GM23248 (cell line): ENCODE measurements at places on chromosomes 2 and 18.

GRCh38 chr2:101828673-101829334 lies 131.3 kb downstream of the MAP4K4 start:
- DNase-seq = peak; percentile 68

- no peak for DNase-seq
These were observed 418.6 kb downstream of the CMPK2 start for GRCh38 chr2:6446938-6447608.

GRCh38 chr2:240153418-240153817 lies 13.0 kb upstream of the OTOS start:
- no peak for DNase-seq

DNA sequence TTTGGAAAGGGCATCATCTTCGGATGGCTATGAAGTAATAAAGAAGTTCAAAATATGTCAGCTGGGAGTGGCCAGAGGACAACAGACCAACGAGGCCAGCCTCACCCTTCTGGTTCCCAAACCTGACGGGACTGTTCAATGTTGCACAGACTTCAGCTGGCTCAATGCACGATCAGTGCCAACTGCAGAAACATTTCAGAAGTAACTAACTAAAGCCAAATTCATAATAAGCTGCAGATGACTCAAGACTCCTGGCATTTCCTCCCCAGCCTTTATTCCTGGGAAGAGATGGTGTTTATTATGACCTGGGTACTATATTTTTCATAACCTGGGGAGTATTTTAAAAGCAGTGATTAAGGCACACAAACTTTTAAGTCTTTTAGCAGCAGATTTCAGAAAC lies 3.8 kb upstream of the ATP6V1C2 start:
- peak; percentile 85 for DNase-seq

GRCh38 chr2:221231511-221231910 lies 340.6 kb downstream of the EPHA4 start:
- no peak for DNase-seq

DNA sequence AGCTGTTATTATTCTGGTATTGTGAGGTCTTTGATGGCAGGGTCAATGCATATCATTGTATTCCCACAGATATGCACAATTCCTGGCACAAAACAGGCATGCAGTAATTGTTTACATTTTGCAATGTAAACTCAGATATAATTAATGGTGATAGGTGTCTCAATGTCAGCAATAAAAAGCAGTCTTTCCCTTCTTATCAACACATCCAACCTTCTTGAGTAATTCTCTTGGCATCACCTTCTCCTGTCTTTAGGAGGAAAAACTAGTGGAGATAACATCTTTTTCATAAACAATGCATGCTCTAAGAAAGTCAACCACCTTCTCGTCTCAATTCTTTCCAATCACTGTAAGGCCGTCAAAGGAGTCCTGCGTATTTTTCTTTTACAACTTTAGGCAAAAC lies 313.3 kb upstream of the GULP1 start:
- DNase-seq = no peak
